ENCODE measurements at places on chromosomes 7 and 10. TPM values are rescaled to one million over a fixed set of nuclear protein-coding genes. Genes with fewer than 3 reads are reported as not detected.

Gene MLXIPL
- total RNA-seq: 17.2 TPM

DNA sequence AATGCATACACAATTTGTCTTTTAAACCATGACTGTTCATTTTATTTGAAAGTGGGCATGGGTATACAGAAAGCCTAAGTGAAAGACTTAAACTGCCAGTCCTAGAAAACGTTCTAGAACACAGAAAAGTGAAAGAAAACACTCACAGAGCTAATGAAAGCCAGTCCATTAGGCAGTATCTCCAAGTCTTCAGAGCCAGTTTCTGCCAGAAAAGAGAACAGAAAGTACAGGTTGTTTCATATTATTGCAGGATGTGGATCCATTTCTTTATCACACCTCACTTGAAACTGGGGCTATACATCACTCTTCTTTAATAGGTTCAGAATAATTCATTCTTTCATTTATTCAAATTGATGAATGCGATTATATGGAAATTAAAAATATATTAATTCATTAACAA, 7.7 kb downstream of the PON1 start:
- DNase-seq: no peak

Gene PPP1R17
- total RNA-seq: not detected

DNA sequence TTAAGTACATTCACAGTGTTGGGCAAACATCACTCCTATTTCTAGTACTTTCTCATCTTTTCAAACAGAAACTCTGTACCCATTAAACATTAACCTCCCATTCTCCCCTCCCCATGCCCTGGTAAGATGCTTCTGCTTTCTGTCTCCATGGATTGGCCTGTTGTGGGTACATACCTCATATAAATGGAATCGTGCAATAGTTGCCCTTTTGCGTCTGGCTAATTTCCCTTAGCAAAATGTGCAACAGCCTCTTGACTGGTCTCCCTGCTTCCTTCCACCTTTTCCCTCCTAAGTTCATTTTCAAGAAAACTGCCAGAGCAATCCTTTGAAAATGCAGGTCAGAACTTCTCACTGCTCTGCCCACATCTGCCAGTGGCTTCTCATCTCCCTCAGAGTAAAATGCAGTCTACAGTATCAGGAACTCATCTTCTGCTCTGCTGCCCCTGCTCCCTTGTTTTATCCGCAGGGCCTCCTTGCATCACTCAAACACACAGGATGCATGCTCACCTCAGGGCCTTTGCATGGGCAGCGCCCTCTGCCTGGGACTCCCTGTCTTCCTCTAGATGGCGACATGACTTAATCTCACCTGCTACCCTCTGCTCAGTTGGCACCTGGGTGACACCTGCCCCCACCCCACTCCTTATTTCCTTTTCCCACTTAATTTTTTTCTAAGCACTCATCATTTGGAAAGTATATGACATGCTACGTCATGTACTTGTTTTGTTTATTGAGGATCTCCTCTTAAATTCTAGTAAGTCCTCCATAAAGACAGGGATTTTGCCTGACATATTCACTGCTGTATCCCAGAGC, 44.3 kb upstream of the ECHDC3 start:
- peak; percentile 78 for DNase-seq

Gene CCL26
- total RNA-seq: not detected

Gene FAM13C
- not detected for total RNA-seq

Data from HepG2 (cell line).